A549 treated with Mapracorat at 1 μM for 4 hours (cell line): ENCODE measurements at places on chromosomes 12 and 14. TPM values are rescaled to one million over a fixed set of nuclear protein-coding genes. Genes with fewer than 3 reads are reported as not detected.

Gene FAM222A
- total RNA-seq, result 3.4 to 6.0 TPM (median 4.7 TPM) in 5 replicates

Gene FAM234B
- 3.7 to 5.0 TPM (median 4.1 TPM) in 5 replicates for total RNA-seq

Gene LRTM2
- 0.05 TPM in 1 of 5 replicates, not detected in the others for total RNA-seq

Gene ANKRD33
- total RNA-seq, result not detected in 5 replicates

Gene RILPL1
- 10.1 to 14.6 TPM (median 11.1 TPM) in 5 replicates for total RNA-seq

Gene SLC8A3
- not detected in 5 replicates for total RNA-seq

Gene MUCL1
- total RNA-seq, result not detected in 5 replicates

Gene OASL
- 2.5 to 4.1 TPM (median 3.3 TPM) in 5 replicates for total RNA-seq

Gene STON2
- 1.3 to 1.8 TPM (median 1.5 TPM) in 5 replicates for total RNA-seq

Gene MEG3
- total RNA-seq, result 39.9 to 63.4 TPM (median 53.8 TPM) in 5 replicates

Gene FSCB
- total RNA-seq, result not detected in 5 replicates

Gene RILPL2
- 1.5 to 2.0 TPM (median 1.6 TPM) in 5 replicates for total RNA-seq

Gene DBX2
- not detected in 5 replicates for total RNA-seq

Gene ITGB7
- 0.35 to 0.84 TPM (median 0.55 TPM) in 5 replicates for total RNA-seq

Gene SLCO1A2
- total RNA-seq, result 0.13 TPM in 1 of 5 replicates, not detected in the others

Gene ADAMTS20
- not detected in 5 replicates for total RNA-seq

Gene PTPRB
- 0.42 to 1.2 TPM (median 1.1 TPM) in 5 replicates for total RNA-seq

Gene REP15
- total RNA-seq, result 0.22 to 0.39 TPM (median 0.32 TPM) in 4 of 5 replicates, not detected in the other

Gene GALNT16
- 2.1 to 3.6 TPM (median 3.3 TPM) in 5 replicates for total RNA-seq

Gene NPFF
- total RNA-seq, result not detected in 5 replicates
